Osteoblast (primary cell): ENCODE measurements at places on chromosomes 2 and 18. TPM values are rescaled to one million over a fixed set of nuclear protein-coding genes. Genes with fewer than 3 reads are reported as not detected.

Gene MERTK
- 0.59 and 0.72 TPM in 2 replicates for total RNA-seq

Gene CHRNG
- total RNA-seq: not detected in 2 replicates

Gene RUFY4
- not detected in 2 replicates for total RNA-seq

Gene LYG1
- under 0.01 and 0.88 TPM in 2 replicates for total RNA-seq

DNA sequence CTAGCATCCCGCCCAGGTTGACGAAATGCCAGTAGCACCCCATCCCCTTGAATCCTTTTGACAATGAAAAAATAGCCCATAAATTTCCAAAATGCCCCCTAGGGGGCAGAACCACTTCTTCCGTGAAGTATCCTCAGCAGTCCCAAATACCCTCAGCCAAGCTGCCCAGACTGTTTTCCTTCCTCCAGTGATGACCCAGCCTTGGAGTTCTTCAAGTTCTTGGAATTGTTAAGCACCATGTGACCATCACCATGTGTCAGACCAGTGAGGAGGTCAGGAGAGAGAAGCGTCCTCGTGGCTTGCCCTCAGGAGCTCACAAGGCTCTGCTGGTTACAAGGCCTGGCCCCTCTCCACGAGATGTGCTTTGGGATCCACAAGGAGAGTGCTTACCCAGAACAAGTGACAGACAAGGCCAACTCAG lies 1.4 kb upstream of the SLC23A3 start:
- H3K4me1 ChIP-seq: peaks cover 20% of the 10 kb centered on the region
- peak; percentile 96 for DNase-seq
- peaks cover 15% of the 10 kb centered on the region for H3K36me3 ChIP-seq
- peak overlapping the region; percentile 49 for H3K27ac ChIP-seq

- peak overlapping the region; percentile 43 for H3K27ac ChIP-seq
- H3K4me3 ChIP-seq: no peak overlapping the region
- H3K36me3 ChIP-seq: peaks cover 73% of the 10 kb centered on the region
- DNase-seq: peak; percentile 84
- H3K27me3 ChIP-seq: no peaks in the 10 kb centered on the region
Observed at GRCh38 chr2:196783431-196784094, 15.9 kb downstream of the GTF3C3 start.

DNA sequence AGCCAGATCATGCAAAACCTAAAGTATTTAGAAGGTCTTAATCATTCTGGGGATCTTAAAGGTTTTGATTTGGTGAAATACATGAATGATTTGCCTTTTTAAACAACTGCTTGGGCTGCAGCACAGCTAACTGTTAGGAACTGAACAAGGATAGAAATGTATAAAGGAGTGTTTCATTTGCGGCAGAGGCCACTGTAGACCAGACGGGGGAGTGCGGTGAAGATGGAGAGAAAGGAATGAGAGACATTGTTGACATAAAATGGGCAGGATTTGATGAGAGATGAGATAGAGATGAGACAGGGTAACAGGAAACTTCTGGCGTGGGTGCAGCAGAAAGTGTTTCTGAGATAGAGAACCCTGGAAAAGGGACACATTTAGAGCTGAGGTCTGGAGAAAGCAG lies 308.1 kb downstream of the TMX3 start:
- H3K4me1 ChIP-seq: no peaks in the 10 kb centered on the region
- H3K4me3 ChIP-seq: no peak overlapping the region
- H3K36me3 ChIP-seq: no peaks in the 10 kb centered on the region
- no peak overlapping the region for H3K27ac ChIP-seq
